ENCODE measurements at places on chromosomes 1 and 21. TPM values are rescaled to one million over a fixed set of nuclear protein-coding genes. Genes with fewer than 3 reads are reported as not detected.
A peak's percentile ranks its signal among the peaks of the same experiment; 100 is the strongest.

The GALE gene
- 40.7 TPM for total RNA-seq

The GAS5 gene
- total RNA-seq: 459 TPM

DNA sequence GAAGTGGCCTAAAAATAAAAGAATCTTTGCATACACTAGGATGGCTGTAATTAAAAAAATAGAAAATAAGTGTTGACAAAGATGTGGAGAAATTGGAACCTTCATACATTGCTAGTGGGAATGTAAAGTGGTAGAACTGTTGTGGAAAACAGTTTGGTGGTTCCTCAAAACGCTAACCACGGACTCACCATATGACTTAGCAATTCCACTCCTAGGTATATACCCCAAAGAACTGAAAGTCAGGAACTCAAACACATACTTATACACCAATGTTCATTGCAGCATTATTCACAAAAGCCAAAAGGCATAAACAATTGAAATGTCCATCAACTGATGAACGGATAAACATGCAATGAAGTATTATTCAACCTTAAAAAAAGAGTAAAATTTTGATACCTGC, 10.8 kb upstream of the HMGCL start:
- no peak overlapping the region for H3K27ac ChIP-seq
- H3K27me3 ChIP-seq: peaks cover 8% of the 10 kb centered on the region
- H3K4me3 ChIP-seq: no peak overlapping the region
- peaks cover 16% of the 10 kb centered on the region for H3K4me1 ChIP-seq
- no peaks in the 10 kb centered on the region for H3K36me3 ChIP-seq

The MAP1LC3C gene
- not detected for total RNA-seq

- H3K27me3 ChIP-seq: peaks cover 55% of the 10 kb centered on the region
- no peaks in the 10 kb centered on the region for H3K36me3 ChIP-seq
- H3K27ac ChIP-seq: no peak overlapping the region
- no peak for DNase-seq
Observed at GRCh38 chr21:44729336-44730027, 18.1 kb upstream of the TSPEAR start.

DNA sequence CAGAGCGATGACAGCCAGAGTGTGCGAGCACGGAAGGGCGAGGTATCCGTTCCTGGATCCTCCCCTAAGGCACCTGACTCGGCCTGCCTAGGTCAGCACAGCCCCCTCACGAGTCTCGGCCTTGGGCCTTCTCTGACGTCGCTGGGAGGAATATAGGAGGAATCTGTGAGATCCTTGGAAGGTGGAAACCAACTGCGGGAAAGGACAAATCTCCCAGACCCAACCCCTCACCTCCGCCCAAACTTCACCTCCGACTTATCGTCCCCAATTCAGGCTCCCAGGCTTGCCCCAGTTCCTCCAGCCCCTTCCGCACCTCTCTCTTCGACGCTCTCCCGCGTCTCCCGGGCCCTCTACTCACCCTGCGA, 494 bp downstream of the APH1A start:
- peaks cover 40% of the 10 kb centered on the region for H3K4me1 ChIP-seq
- H3K27ac ChIP-seq: peak overlapping the region; percentile 95
- no peak for DNase-seq
- peaks cover 3% of the 10 kb centered on the region for H3K27me3 ChIP-seq

The FLVCR1 gene
- 4.5 TPM for total RNA-seq

- no peaks in the 10 kb centered on the region for H3K4me1 ChIP-seq
- H3K27me3 ChIP-seq: no peaks in the 10 kb centered on the region
- H3K27ac ChIP-seq: no peak overlapping the region
- no peak for DNase-seq
Observed at GRCh38 chr1:60017508-60018205, 55.9 kb downstream of the C1orf87 start.

DNA sequence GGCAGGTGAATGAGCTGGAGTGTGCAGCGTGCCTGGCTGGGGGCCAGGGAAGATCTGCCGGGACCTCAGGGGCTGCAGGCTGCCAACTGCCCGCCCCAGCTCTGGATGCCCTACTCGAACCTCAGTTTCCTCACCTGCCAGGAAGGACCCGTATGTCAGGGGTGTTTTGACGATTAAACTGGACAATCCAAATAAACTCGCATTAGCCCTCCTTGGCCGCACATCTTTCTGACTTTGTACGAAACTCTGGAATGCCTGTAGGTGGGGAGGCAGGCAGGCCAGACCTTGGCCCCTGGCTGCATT, 8.3 kb upstream of the ZNF669 start:
- peak overlapping the region; percentile 37 for H3K4me3 ChIP-seq
- DNase-seq: no peak
- H3K27ac ChIP-seq: no peak overlapping the region
- H3K4me1 ChIP-seq: peaks cover 17% of the 10 kb centered on the region
- H3K36me3 ChIP-seq: peaks cover 3% of the 10 kb centered on the region

GRCh38 chr1:209650454-209650853, 1.8 kb downstream of the LAMB3 start:
- DNase-seq: no peak
- H3K4me1 ChIP-seq: peaks cover 75% of the 10 kb centered on the region
- peaks cover 2% of the 10 kb centered on the region for H3K27me3 ChIP-seq
- H3K36me3 ChIP-seq: no peaks in the 10 kb centered on the region

The NPHS2 gene
- total RNA-seq: not detected

GRCh38 chr1:183179033-183179432, 7.0 kb upstream of the LAMC2 start:
- no peak overlapping the region for H3K27ac ChIP-seq
- peaks cover 25% of the 10 kb centered on the region for H3K4me1 ChIP-seq
- H3K27me3 ChIP-seq: no peaks in the 10 kb centered on the region
- H3K36me3 ChIP-seq: peaks cover 4% of the 10 kb centered on the region

- H3K36me3 ChIP-seq: no peaks in the 10 kb centered on the region
- H3K4me1 ChIP-seq: peaks cover 16% of the 10 kb centered on the region
- no peak overlapping the region for H3K4me3 ChIP-seq
- DNase-seq: no peak
- H3K27me3 ChIP-seq: peaks cover 52% of the 10 kb centered on the region
Observed at GRCh38 chr1:63330331-63330916, 8.1 kb downstream of the FOXD3 start.

- DNase-seq: peak; percentile 23
- H3K27ac ChIP-seq: peak overlapping the region; percentile 74
- peaks cover 20% of the 10 kb centered on the region for H3K36me3 ChIP-seq
- peaks cover 4% of the 10 kb centered on the region for H3K27me3 ChIP-seq
Observed at GRCh38 chr1:221093903-221094791, 214.9 kb downstream of the HLX start.

DNA sequence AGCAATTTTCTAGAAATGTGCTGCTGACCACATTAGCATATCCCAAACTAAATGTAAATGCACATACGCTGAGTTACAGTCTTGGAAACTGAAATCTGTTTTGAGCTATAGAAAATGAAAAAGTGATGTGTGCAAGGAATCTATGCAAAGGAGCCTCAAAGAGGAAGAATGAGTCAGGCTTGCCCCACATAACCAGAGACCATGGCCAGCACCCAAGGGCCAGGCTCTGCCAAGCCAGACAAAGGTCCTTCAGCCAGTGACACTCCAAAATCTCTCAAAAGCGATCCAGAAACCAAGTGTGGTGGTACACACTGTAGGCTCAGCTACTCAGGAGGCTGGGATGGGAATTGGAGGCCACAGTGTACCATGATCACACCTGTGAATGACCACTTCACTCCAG, 195.2 kb downstream of the TOMM20 start:
- H3K4me1 ChIP-seq: peaks cover 27% of the 10 kb centered on the region
- H3K4me3 ChIP-seq: peak overlapping the region; percentile 32
- H3K27me3 ChIP-seq: peaks cover 4% of the 10 kb centered on the region
- peak overlapping the region; percentile 78 for H3K27ac ChIP-seq

The CELF3 gene
- not detected for total RNA-seq

The RNASEL gene
- 4.4 TPM for total RNA-seq
